ENCODE measurements at places on chromosomes 12 and 14.
A peak's percentile ranks its signal among the peaks of the same experiment; 100 is the strongest.

DNA sequence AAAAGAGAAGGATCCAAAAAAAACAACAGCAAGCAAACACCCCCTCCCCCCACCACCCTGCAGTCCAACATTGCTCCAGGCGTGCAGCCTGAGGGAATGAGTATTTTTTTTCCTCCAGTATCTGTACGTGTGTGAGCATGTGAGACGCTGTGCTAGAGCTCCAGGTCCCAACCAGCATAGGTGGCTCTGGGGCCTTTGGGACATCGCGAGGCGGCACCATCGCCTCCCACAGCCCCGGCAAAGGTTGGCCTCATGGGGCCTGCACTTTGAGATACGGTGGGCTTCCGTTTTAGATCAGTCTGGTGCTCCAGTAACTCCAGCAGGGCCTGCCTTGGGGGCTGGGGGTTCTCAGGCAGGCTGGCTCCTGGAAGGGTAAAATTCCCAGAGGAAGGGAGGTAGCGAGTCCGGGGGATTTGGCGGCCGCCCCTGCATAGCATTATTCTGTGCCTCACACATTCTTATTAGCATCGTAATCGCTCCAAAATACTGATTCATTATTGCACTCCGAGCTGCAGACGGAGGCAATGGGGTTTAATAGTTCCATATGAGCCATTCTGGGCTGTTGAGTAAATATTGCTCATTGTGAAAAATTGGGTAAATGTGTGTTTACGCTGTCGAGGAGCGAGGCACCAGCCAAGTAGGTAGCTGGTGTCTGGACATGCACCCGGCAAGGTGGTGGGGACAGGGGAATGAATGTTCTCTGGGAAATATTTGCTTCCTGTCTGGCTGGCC, 143.1 kb upstream of the MYL2 start:
- no peak for DNase-seq

GRCh38 chr12:57515934-57516541, 4.3 kb downstream of the DDIT3 start:
- DNase-seq = no peak

- DNase-seq = no peak
These were observed 408.5 kb upstream of the RGS6 start for GRCh38 chr14:71523630-71524319.

DNA sequence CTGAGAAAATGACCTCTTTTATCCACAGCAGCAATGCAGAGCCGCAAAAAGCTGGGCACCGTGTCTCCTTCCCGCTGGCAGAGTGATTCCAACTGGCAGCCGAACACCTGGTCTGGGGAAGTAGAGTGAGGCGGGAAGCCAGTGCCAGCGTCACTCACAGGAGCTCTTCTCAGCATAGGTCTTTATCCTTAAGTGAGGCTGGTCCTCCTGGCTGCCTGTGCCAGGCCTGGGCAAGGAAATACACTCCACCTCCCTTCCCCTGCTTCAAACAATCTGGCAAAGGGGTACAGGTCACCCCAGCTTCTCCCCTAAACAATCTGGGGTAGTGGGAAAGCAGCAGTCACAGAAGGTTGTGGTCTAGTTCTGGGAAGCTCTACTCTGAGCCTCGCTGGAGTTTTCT, 4.8 kb downstream of the ARHGAP9 start:
- DNase-seq = no peak

- no peak for DNase-seq
These were observed 9.6 kb upstream of the GPHN start for GRCh38 chr14:66498311-66498710.

DNA sequence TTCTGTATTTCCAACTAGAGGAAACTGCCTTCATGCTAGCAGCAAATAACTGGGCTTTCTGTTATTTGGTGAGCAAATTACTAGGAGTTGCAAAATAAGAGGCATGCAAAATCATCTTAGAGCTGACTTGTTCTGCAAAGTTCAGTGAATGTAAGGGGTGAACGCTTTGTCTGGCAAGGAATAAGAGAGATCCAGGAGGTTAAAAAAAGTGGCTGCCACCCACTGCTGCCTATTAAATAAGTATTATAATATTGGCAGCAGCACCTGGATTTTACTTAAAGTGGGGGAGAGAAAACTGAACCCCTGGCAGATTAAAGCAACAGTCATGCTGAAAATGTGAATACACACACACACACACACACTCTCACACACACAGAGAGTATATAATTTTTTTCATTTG, 557.0 kb downstream of the FLRT2 start:
- DNase-seq = no peak

- DNase-seq = peak; percentile 61
These were observed 31.1 kb upstream of the MON2 start for GRCh38 chr12:62435303-62436163.

GRCh38 chr12:57850854-57851430, 4.4 kb upstream of the CTDSP2 start:
- DNase-seq = no peak

DNA sequence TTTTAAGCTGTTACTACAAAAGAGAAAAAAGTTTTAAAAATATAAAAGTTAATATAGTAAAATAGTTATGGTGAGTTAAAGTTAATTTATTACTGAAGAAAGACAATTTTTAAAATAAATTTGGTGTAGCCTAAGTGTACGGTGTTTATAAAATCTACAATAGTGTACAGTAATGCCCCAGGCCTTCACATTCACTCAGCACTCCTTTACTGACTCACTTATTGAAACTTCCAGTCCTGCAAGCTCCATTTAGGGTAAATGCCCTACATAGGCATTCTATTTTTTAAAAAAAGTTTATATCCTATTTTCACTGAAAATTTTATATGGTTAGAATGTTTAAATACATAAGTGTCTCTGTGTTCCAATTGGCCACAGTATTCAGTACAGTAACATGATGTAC, 769.5 kb upstream of the NOVA1 start:
- no peak for DNase-seq

DNA sequence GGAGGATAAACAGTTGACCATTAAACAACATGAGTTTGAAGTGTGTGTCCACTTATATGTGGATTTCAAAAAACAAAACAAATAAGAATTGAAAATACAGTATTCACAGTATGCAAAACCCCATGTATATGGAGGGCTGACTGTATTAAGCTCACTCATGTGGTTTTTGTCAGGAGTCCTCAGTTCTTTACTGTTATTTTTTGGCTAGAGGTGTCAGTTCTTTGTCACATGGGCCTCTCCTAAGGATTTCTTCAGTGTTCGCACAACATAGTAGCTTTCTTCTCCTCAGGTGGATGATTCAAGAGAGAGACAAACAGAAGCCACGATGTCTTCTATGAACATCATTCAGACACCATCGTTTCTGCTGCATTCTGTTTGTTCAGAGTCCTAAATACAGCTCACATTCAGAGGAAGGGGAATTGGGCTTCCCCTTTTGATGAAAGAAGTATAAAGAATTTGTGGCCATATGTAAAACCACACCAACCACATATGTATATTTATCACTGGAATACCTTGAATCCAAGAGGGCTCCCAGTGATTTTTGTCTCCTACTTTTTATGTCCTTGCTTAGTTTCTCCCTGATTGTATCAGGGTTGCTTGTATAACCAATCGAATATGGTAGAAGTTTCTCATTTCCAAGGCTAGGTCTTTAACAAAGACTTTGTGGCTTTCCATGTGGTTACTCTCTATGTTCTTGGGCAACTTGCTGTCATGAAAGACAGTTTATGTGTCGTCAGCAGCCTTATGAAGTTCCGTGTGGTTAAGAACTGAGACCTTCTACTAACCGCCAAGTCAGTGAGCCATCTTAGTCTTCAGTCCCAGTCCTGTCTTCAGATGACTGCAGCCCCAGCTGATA, 18.9 kb downstream of the MNAT1 start:
- DNase-seq = peak; percentile 88

DNA sequence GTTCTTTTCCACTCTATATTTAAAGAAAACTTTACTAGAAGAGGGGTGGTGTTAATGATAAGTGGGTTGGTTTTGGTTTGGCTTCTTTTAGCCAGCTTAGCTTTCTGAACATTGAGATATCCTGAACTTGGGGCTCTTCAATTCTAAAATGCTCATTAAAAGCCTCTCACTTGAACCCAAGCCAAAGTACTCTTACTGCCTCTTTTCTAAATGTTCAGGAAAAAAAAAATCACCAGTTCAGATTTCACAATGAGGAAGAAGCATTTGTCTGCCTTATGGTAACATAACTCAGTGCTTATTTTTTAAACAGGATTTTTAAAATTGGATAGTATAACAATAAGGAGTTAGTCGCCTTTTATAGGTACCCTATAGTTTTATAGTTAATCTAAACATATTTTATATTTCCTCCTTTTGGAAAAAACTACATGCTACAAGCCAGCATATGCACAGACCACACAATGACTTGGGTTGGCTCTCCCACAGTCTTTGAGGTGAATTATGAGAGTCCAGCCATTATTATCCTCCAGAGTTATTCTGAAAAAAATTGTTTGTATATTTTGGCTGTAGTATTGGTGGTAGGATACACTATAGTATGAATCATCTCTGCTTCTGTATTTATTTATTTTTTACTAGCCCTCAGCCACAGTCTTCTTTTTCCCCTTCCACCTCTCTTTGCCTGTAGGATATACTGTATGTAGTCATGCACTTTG, 195.5 kb upstream of the TMPO start:
- DNase-seq = no peak

- DNase-seq = no peak
These were observed 13.5 kb downstream of the NFATC4 start for GRCh38 chr14:24381363-24382063.

GRCh38 chr14:61478971-61479473, 157.6 kb downstream of the PRKCH start:
- peak; percentile 67 for DNase-seq

- DNase-seq = no peak
These were observed 27.6 kb downstream of the WSCD2 start for GRCh38 chr12:108156717-108157116.

- no peak for DNase-seq
These were observed 387.9 kb downstream of the DAD1 start for GRCh38 chr14:22200977-22201605.

GRCh38 chr14:89564286-89564957, 147.4 kb upstream of the FOXN3 start:
- no peak for DNase-seq

GRCh38 chr12:120571299-120571698, 9.9 kb downstream of the POP5 start:
- no peak for DNase-seq

DNA sequence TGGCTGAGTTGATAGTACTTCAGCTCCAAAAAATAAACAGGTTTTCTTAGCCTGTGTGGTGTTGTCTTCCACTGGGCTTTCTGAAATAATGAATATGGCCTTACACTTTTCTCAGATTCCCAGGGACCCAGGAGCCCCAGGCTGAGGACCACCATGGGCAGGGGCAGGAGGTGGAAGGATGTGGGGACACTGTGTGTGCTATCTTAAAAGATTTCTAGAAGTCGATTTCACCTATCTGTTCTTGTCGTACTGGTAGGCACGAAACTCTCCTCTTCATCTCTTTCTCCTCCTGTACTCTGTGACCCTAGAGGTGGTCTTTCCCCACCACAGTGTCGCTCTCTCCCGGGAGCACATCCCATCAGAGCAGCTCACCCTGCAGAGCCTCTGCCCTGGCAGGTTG, 107.7 kb upstream of the FKBP4 start:
- no peak for DNase-seq

DNA sequence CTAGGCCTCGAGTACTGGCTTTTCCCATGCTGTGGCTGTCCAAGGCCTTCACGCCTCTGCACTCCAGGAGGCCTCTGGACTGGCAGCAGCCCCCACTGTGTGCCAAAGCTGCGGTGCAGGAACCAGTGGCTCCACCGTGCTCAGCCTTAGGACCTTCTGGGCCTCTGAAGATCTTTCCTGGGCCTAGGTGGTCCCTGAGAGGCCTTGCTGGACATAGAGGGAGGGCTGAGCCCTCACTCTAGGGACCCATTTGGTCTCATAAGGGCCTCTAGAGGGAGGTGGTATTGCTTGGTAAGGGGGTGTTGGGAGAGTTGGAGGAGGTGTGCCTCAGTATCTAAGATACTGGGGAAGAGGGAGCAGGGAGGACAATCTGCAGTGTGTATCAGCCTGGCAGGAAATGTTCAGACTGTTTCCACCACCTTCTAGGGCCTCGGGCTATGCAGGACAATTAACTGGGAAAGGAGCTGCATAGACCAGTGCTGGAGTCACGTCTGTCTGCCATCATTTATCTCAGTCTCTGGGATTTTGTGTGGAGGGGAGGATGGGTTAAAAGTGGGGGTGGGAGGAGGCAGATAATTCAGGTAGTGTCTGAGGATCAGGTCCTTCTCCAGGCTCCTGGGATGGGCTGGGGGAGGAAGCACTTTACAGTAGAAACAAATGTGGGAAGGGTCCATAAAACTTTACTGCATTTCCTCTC, 2.9 kb downstream of the HOXC5 start:
- no peak for DNase-seq

DNA sequence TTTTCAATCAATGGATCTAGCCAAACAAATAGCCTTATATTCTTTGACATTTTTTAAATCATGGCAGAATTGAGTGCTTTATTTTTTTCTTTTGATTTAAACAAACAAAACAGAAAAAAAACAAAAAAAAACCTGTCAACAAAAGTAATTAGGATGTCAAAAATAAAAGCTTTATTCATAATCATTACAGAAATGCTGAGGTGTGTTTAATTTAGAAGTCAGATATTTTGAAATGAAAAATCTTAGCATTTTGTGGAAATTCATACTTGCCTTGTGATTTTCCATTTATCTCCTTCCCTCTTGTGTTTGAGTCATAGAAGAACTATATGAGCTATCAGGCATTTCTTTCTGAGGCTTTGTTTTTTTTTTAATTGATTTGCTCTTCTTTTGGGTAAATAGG, 387.0 kb upstream of the STXBP6 start:
- DNase-seq = no peak

DNA sequence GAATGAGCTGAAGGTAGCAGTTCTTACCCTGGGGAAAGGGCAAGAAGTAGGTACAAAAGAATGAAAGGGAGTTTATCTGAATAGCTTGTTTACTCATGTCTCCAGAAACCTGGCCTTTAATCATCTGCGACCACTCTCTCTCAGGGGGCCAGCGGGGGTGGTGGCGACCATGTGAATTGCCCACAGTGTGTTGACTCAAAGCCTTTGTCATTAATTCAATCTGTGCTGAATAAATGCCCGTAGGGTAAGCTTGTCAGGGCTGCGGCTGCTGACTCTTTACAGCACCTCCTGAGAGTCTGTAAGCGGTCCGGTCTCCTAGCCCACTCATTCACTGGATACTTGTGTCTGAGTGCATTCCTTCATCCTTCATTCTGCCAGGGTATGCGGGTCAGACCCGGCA, 874.4 kb downstream of the SLC6A15 start:
- DNase-seq = no peak

- DNase-seq = no peak
These were observed 8.4 kb upstream of the KRT6A start for GRCh38 chr12:52501490-52501889.

- DNase-seq = no peak
These were observed 95.0 kb downstream of the LMNTD1 start for GRCh38 chr12:25458047-25458552.
